ENCODE measurements at places on chromosomes 5 and 9.

GRCh38 chr5:124398460-124398859 is 348.0 kb downstream of the ZNF608 start:
- DNase-seq: no peak

- DNase-seq: peak; percentile 36
Measured at GRCh38 chr9:70412832-70413463, 1.5 kb downstream of the KLF9 start.

- no peak for DNase-seq
Measured at GRCh38 chr9:108543251-108543778, 312.5 kb downstream of the ACTL7B start.

- no peak for DNase-seq
Measured at GRCh38 chr9:17520268-17521064, 58.4 kb upstream of the SH3GL2 start.

DNA sequence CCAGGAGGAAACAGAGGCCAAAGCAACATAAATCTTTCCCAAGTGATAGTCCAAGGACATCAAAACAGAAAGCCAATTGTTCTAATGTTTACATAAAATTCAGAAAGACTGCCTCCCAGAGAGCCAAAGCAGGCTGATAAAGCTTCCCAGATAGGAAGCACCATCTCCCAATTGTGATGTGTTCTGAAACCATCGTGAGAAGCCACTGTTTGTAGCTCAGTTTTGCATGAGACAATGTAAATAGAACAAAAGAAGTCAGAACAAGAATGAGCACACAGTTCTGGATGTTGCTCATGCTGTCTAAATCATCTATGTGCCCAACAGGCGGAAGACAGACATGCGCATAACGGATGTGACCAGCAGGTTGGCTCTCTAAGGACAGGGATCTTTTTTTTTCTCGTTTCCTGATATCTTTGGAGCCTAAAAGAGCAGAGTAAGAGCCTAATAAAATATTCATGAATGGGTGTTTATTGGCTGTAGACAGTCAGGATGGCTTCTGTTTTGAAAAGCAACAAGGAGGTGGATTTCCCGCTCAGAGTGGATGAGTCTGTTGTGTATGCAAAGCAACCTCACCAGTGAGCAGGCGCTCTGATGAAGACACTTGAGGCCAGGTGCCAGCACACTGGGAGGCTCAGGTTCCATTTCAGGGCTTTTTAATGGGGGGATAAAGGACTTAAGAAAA is 113.6 kb downstream of the GNA14 start:
- no peak for DNase-seq

DNA sequence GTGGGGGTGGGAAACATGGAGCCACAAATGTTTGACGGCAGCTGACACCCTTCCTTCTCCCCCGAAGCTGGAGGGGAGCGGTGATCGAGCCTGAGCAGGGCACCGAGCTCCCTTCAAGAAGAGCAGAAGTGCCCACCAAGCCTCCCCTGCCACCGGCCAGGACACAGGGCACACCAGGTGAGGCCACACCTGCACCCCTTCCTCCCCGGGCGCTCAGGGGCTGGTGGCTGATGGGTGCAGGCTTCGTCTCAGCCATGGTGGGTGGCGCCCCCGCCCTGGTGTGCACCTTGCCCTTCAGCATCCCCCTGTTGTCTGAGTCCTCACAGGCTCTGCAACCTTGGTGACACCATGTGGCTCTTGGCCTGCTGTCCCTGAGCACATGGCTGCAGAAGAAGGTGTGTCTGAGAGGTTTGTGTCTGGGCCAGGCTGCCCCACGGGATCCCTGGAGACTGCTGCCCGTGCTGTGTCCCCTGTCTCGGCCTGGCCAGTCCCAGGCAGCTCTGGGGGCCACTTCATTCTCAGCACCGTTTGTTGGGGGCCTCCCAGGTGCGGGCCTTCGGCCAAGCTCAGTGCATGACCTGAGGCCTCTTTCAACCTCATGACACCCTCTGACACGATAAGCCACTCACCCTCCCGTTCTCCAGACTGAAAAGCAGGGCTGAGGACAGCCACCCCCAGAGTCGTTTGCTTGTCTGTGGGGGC is 11.1 kb downstream of the MAN1B1 start:
- DNase-seq: no peak

- no peak for DNase-seq
Measured at GRCh38 chr5:14319102-14319501, 176.0 kb downstream of the TRIO start.

GRCh38 chr5:110718311-110718710 is 8.2 kb downstream of the TMEM232 start:
- DNase-seq: no peak

DNA sequence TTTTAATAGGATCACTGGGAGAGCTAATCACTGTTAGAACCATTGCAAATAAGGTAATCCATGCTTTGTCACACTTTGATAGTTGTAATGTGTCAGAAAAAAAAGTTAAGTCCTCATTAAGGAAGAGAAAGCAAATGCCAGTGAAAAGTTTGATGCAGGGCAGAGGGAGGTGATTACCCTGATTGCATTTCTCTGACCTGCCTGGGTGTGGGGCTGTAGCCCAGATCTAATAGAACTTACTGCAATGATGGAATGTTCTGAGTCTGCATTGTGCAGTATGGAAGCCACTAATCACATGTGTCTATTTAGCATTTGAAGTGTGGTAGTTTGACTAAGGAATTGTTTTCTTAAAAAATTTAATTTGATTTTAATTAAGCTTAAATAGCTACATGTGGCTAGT is 202.7 kb downstream of the ATP10B start:
- peak; percentile 12 for DNase-seq

- peak; percentile 44 for DNase-seq
Measured at GRCh38 chr9:78601957-78602565, 305.1 kb downstream of the PSAT1 start.

DNA sequence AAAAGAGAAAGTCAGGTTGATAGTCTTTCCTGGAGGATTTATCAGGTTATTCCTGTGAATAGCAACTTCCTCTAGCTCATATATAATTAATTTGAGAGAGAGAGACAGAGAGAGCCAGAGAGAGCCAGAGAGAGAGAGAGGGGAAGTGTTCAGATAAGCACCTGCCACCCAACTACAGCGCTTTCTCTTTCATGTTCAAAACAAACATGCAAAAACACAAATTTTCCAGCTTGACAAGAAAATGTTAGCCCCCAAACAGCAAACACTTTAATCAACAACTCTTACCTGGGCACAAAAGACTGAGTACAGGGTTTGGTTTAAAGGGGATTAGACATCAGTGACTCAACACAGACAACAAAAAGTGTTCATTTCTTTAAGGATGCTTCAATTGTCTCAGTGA is 61.7 kb upstream of the PLPP6 start:
- no peak for DNase-seq

DNA sequence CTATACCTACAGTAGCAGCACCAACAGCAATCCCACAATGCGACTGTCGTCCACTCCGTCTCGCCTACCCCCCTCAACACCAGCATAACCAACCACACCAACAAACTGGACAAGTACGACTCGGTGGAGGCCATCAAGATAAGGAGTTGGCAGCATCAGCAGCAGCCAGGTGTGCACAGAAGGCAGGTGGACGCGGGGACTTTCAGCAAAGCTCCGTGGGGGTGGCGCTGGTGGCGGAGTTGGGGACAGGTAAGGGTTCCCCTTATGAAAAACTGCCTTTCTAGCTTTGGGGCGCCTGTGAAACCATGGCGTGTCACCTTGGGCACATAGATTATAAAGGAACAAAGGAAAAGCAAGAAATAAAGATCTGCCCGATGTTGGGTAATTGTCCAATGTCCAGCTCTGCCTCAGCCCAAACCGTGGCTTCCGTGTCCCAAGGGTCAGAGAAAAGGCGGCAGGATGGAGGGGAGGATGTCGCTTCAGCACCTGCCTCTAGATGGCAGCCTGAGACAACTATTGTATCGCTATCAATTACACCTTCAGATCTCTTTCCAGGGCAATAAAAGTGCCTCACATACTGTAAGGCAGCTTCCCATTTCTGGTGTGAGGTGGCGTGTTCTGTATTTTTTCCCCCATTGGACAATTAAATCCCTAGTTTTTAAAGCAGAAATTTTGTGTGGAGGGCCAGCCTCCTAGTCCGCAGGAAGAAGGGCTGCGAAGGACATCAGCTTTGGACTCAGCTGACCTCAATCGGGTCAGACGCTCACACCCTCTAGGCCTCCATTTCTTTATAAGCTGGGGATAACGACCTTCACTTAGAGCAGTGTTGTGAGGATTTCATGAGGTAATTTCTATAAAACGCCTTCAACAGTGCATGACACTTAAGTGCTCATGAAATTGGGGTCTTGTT is 58.8 kb downstream of the MTRR start:
- DNase-seq: peak; percentile 71

- DNase-seq: no peak
Measured at GRCh38 chr9:114016629-114017423, 61.3 kb downstream of the AMBP start.

DNA sequence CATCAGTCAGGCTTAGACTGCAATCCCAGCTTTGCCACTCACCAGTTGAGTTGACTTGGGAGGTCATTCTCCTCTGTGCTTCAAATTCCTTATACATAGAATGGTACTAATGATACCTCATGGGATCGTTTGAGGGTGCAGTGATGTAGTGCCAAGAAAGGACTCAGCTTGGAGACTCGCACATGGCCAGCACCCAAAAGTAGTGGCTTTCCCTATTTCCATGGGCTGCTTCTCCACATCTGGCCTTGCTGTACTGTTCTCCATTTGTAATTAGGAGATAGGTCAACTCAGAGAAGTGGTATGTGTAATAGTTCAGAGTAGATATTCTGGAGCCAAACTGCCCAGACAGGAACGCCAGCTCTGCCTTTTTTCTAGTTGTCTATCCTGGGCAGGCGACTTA is 5.5 kb downstream of the CCL19 start:
- DNase-seq: no peak

DNA sequence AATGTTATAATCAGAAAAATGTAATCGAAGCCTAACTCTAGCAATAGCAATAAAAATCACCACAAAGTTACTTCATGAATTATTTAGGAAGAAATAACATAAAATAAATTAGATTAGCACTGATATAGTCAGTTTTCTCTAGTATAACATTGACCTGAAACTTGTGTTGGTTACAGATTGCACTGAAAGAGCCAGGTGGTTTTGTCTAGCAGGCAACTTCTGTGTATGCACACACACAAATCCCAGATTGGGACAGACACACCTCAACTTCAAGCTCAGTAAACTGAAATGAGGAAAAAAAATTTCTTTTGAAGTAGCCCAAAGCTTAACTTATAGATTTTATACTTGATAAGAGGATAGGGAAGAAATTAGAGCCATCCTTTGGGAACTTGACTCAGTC is 129.3 kb downstream of the EFNA5 start:
- DNase-seq: no peak

GRCh38 chr5:101580591-101580990 is 677.5 kb upstream of the ST8SIA4 start:
- DNase-seq: no peak

GRCh38 chr5:61020415-61020814 is 75.4 kb downstream of the NDUFAF2 start:
- DNase-seq: no peak

DNA sequence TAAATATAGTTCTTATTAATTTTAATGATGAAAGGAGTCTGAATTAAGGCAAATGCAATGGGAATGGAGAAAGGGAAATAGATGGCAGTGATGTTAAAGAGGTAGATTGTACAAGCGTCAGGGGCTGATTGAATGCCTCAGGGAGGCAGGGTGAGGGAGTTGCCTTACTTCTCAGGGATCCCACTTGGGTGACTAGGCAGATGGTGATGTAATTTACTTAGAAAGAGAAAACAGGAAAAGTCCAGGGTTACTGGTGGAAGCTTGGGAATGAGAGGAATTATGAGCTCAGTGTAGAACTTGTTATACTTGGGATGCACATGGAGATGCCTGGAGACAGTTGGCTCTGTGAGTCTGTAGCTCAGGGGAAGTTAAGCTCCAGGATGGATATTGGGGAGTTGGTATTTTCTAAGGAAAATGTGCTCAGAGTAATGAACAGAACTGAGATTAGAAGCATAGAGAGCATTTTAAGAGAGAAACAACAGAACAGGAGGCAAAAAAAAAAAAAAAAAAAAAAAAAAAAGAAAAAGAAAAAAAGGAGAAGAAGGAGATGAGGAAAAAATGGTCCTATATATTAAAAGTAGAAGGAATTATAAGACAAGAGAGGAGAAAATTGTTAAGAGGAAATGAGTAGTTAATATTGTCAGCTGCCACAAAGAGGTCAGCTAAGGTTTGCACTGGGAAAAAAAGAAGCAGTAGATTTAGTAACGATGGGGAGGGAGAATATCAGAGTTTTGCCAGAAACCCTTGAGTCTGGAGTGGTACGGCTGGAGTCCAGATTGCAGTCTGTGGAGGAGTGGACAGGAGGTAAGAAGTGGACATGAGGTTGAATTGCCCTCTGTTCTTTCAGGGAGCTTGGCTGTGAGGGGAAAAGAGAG is 88.0 kb upstream of the ELL2 start:
- DNase-seq: no peak

DNA sequence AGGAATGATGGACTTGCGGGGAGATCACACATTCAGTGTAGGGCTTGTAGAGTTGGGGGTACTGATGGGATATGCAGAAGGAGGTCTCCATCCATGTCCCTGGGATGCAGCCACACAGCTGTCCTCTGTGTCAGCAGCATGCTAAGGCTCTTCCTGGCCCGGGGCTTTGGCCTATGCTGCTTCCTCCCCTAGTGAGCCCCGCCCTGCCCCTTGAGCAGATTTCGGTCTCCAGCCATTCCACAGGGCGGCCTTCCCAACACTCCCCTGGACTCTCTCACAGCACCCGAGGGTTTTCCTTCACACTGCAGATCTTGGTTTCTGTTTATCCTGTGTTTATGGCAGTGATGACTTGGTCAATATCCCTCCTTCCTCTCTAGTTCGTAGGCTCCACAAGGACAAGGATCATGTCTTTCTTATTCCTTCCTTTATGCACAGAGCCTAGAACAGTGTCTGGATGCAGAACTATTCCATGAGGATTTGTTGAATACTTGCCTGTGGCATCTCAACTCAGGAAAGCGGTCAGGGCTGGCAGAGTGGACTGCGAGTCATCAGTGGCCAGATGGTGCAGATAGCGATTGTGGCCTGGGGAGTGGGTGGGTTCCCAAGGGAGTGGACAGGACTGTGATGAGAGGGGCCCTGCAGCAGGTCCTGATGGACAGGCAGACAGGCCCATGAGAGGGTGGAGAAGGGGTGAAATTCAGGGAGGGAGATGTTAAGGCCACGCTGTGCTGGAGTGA is 114.2 kb downstream of the RGS3 start:
- no peak for DNase-seq

DNA sequence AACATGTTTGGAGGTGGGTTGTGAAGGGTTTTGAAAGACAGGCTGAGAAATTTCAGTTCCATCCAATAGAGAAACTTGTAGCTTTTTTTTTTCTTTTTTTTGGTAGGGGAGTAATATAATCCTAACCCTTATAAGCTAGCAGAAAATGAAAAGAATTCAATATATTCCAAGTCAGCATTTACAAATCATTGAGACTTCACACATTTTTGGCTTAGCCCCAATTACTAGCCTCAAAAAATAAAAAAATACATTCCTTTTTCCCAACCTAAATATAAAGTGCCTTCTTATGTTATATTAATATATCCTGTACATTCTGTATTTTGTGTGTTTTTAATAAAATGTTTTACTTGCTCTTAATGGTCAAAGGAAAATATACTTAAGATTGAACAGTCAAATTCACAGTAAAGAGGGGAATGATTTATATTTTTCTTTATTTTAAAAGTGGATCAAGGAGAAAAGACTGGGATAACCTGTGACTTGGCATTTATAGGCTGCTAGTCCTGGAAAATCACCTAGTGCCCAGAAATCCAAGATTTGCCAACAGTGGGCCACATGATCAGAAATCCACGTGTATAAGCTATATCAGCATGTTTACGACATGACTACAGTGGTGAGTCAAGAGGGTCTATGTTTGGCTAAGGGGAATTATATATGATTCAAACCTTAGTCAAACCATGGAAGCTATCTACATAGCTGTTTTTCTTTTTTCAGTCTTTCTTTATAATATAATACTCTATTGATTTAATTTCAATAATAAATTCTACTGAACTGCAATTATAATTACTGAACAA is 14.5 kb downstream of the HACD4 start:
- DNase-seq: no peak
